NB4 (cell line): ENCODE measurements at places on chromosomes 3 and 15.

DNA sequence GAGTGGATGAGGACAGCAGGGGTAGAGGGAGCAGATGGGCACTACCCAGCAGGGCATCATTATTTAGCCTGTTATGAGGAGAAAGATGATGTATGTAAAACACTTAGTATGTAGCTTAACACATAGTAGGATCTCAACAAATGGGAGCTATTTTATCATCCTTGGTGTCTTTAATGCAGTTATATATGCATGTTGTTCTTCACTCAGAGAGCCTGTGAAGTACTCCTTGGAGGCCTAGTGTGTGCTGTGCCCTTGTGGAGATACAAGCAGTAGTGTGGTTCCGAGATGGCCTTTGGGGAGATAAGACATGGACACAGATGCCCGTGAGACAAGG lies 124.2 kb downstream of the LIPC start:
- DNase-seq = peak; percentile 6

- no peak for DNase-seq
Measured at GRCh38 chr3:19960696-19961095, 13.8 kb downstream of the RAB5A start.

- no peak for DNase-seq
Measured at GRCh38 chr3:158085358-158085757, 20.9 kb downstream of the SHOX2 start.

DNA sequence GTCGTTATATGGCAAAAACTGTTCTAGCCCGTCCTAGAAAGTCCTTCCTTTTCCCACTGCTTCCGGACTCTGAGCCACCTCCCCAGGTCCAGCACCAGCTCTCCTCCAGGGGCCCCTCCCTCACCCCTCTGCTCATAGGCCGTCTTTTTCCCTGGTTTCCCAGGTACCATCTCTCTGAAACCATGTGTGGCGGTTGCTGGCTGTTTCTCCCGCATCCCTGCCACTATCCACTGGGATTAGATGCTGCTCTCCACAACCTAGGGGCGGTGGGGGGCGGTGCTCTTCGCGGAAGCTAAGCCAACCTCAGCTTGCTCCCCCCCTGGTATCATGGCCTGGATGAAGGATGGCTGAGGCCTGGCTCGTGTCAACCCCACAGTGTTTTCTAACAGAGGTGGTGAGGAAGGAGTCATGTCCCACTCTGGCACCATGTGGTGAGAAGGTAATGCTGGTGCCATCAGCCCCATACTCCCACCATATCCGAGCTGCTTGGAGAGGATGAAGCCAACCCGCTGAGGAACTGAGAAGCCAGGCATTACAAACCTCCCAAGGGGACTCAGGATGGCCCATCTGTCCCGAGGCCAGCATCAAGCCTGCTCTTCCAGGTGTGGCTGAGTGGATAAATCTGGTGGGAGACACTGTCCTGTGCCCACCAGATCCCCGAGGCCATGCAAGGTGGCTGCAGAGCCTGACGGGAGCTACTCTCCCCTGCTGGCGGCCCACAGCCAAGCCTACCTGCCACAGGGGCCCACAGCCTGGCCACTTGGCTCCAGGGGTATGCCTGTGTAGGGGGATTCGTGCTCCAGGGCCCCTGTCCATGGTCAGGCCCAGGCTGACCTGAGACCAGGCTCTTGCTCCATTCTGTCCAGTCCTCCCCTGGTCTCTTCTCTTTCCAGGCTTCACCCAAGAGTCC lies 27.9 kb upstream of the SLC41A3 start:
- no peak for DNase-seq
